Upper lobe of right lung (tissue), 1 donor: ENCODE measurements at places on chromosomes 1 and 21. TPM values are rescaled to one million over a fixed set of nuclear protein-coding genes. Genes with fewer than 3 reads are reported as not detected.

The MPL gene
- total RNA-seq = 0.61 TPM

The RHD gene
- total RNA-seq = not detected

DNA sequence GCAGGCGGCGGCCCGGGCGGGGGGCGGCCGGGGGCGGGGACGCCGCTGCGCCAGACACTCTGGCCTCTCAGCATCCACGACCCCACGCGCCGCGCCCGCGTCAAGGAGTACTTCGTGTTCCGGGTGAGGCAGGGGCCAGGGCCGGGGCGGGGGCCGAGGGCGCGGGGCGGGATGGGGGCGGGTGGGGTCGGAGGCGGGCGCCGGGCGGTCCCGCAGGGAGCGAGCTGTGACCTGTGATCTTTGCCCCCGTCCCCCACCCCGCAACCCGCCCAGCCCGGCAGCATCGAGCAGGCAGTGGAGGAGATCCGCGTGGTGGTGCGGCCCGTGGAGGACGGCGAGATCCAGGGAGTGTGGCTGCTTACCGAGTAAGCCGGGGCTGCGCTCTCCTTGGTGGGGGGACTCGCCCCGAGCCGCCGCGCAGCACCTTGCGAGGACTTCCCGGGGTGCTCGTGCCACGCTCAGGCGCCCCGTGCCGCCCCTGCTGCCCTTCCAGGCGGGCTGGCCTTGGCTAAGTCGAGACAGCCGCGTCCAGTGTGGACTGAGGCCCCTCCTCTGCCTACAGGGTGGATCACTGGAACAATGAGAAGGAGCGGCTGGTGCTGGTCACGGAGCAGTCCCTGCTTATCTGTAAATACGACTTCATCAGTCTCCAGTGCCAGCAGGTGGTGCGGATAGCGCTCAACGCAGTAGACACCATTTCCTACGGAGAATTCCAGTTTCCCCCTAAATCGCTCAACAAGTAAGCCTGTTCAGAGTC, 514 bp downstream of the TPRG1L start:
- peaks cover 18% of the 10 kb centered on the region for H3K4me1 ChIP-seq
- peak overlapping the region; percentile 99 for H3K4me3 ChIP-seq
- DNase-seq = no peak
- H3K27ac ChIP-seq = peak overlapping the region; percentile 78

GRCh38 chr1:204483791-204484190, 10.8 kb downstream of the PIK3C2B start:
- no peak for DNase-seq
- no peaks in the 10 kb centered on the region for H3K27me3 ChIP-seq
- no peaks in the 10 kb centered on the region for H3K36me3 ChIP-seq
- H3K4me1 ChIP-seq = peaks cover 45% of the 10 kb centered on the region
- H3K27ac ChIP-seq = no peak overlapping the region
- no peak overlapping the region for H3K4me3 ChIP-seq

The SPATC1L gene
- 4.7 TPM for total RNA-seq

DNA sequence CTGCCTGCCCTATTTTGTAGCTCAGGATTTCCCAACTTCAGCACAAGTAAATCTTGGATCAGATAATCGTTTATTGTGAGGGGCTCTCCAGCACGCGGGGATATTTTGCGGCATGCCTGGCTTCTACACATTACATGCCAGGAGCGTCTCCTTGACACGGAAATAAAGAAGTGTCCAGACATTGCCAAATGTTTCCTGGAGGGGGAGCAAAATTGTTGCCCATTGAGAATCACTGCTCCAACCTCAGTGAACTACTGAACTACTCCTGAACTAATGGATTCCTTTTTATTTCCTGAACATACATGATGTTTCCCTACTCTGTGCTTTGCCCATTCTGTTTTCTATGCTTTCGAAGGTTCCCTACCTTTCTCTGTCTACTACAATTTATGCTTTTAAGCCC, 1359.1 kb upstream of the ADGRL2 start:
- no peak overlapping the region for H3K4me3 ChIP-seq
- no peaks in the 10 kb centered on the region for H3K36me3 ChIP-seq
- no peak overlapping the region for H3K27ac ChIP-seq
- no peaks in the 10 kb centered on the region for H3K4me1 ChIP-seq
- no peaks in the 10 kb centered on the region for H3K27me3 ChIP-seq
- no peak for DNase-seq

DNA sequence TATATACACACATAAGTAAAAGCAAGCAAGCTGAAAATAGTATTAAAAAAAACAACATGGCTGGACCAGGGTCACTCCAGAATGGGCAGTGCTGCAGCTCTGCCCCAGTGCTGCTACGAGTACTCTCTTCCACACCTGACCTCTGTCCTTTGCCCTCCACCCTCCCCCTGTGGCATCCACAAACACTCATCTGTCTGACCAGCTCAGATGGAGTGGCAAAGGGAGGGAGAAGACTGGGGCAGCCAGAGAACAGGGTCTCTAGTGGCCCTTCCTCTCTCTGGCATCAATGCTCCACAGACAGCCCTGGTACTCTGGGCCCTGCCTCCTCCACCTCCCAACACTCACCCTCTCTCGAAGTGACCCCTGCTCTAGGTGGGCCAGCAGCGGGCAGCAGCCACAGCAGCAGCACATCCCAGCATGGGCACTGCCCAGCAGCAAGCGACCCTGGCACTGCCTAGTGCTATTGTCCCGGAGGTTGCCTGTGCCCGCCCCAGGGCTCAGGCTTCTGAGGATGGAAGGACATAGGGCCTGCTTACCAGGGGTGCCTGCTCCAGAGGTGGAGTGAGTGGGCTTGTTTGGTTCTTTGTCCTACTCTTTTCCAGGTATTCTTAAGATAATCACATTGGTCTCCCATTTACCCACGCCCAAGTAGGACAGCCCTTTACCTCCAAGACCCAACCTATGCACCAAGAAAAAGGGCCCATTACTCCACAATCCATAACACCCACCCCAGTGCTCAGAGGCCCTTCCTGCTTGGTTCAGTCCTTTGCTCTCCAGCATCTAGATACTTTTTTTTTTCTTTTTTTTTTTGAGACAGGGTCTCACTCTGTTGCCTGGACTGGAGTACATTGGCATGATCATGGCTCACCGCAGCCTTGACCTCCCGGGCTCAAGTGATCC, 6.2 kb downstream of the ARHGEF2 start:
- H3K4me1 ChIP-seq = peaks cover 93% of the 10 kb centered on the region
- H3K27me3 ChIP-seq = no peaks in the 10 kb centered on the region
- H3K4me3 ChIP-seq = no peak overlapping the region
- no peak for DNase-seq
- peak overlapping the region; percentile 55 for H3K27ac ChIP-seq

- no peak overlapping the region for H3K27ac ChIP-seq
- no peaks in the 10 kb centered on the region for H3K27me3 ChIP-seq
- peaks cover 7% of the 10 kb centered on the region for H3K4me1 ChIP-seq
- H3K4me3 ChIP-seq = no peak overlapping the region
- no peak for DNase-seq
- H3K36me3 ChIP-seq = no peaks in the 10 kb centered on the region
Measured at GRCh38 chr1:167488786-167489185, 29.5 kb downstream of the CD247 start.

The CELA2A gene
- not detected for total RNA-seq

The CGN gene
- 62.5 TPM for total RNA-seq

DNA sequence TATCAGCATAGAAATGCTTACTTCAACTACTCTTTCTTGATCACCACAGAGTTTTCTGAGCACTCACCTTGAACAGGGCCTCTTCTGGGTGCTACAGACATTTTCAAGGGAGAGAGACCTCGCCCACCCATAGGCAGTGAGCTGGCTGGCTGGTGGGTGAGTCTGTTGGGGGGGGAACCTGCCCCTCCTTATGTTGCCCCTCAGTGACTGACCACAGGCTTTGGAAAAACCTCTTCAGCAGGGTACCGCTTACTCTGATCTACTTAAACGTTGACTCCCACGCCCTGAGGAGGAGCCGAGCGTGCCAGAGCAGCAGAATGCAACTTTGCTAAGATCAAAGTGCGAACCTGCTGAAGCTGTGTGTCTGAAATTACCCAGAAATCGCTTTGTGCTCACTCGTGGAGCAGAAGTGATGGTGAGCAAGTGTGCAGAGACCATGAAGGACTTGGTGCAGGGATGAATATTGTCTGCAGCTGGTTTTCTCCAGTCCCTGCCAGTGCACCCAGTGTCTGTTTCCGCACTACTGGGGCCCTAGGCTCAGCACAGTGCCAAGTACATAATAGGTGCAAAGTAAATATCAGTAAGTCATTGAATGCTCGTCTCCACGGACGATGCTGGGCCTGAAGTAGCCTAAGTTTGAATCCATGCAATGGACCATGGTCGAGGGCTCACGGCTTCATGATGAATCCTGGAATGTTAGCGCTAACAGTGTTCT, 158.7 kb upstream of the IRF2BP2 start:
- no peak for DNase-seq
- H3K36me3 ChIP-seq = no peaks in the 10 kb centered on the region
- no peak overlapping the region for H3K4me3 ChIP-seq
- H3K4me1 ChIP-seq = peaks cover 14% of the 10 kb centered on the region
- H3K27me3 ChIP-seq = no peaks in the 10 kb centered on the region

DNA sequence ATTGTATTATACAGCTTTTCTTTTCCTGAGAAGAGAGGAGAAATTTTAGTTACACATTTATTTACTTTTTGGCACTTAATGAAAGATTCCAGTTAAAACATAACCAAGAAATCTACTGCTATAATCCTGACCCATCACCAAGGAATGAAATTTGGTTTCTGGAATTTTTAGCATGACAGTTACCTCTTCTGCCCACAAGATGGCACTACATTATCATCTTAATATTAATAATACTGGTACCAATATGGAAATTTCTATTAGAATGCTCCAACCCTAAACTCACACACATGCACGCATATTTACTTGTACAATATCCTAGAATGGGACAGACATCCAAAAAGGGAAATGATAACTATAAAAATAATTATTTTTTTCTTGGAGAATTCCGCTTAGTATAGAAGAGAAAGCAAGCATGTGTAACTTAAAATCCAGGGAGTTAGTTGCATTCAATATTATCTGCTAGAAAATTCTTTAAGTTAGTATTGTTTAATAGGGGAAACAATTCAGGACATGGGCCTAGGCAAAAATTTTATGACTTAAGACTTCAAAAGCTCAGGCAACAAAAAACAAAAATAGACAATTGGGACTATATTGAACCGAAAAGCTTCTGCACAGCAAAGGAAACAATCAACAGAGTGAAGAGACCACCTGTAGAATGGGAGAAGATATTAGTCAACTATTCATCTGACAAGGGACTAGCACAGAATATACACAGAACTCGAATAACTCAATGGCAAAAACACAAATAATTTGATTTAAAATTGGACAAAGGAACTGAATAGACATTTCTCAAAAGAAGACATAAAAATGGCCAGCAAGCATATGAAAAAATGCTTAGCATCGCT, 37.4 kb downstream of the MAP3K21 start:
- no peaks in the 10 kb centered on the region for H3K27me3 ChIP-seq
- H3K4me3 ChIP-seq = no peak overlapping the region
- H3K4me1 ChIP-seq = no peaks in the 10 kb centered on the region
- DNase-seq = no peak

The PTGS2 gene
- 30.4 TPM for total RNA-seq

- peaks cover 8% of the 10 kb centered on the region for H3K4me1 ChIP-seq
- no peak overlapping the region for H3K27ac ChIP-seq
- H3K27me3 ChIP-seq = no peaks in the 10 kb centered on the region
Measured at GRCh38 chr1:98384461-98385141, 276.9 kb upstream of the SNX7 start.

GRCh38 chr1:161374373-161374772, 6.7 kb upstream of the CFAP126 start:
- no peak overlapping the region for H3K4me3 ChIP-seq
- no peaks in the 10 kb centered on the region for H3K27me3 ChIP-seq
- no peak for DNase-seq

GRCh38 chr1:4701276-4701675, 46.9 kb downstream of the AJAP1 start:
- no peaks in the 10 kb centered on the region for H3K36me3 ChIP-seq
- no peak for DNase-seq
- no peak overlapping the region for H3K27ac ChIP-seq
- H3K4me3 ChIP-seq = no peak overlapping the region
- no peaks in the 10 kb centered on the region for H3K4me1 ChIP-seq

The AMY2A gene
- not detected for total RNA-seq

The SPRR2F gene
- total RNA-seq = not detected

- H3K27ac ChIP-seq = peak overlapping the region; percentile 3
- peaks cover 17% of the 10 kb centered on the region for H3K4me1 ChIP-seq
- peaks cover 79% of the 10 kb centered on the region for H3K36me3 ChIP-seq
Measured at GRCh38 chr21:33418691-33419090, 15.5 kb downstream of the IFNGR2 start.

DNA sequence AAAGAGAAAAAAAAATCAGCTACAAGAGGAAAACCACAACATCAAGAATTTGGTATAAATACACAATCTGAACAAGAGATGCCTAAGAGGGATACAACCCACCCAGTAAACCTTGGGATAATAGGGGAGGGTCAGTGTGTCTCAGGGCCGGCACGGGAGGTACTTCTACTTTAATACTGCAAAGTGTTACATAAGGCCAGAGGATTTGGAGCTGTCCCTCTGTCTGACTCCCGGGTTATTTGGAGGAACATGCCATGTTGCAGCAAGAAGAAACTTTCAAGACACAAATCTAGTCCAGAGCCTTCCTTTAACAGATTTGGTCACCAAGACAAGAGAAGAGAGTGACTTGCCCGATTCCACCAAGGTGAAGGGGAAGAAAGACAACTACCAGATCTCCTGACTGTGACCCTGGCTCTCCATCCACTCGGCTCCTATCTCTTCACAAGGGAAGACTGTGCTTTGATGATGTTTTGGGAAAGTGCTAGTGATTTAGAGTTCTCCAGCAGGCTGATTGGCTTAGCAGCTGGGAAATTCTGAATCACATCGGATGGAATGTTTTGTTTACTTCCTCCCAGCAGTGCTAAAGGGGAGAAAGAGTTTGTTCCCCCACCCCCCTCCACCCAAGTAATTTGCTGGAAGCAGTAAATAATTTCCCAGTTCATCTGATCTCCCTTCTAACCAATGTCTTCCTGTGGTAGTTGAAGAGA, 29.3 kb downstream of the SGIP1 start:
- no peaks in the 10 kb centered on the region for H3K36me3 ChIP-seq
- no peaks in the 10 kb centered on the region for H3K27me3 ChIP-seq

GRCh38 chr21:46386734-46387088, 62.8 kb downstream of the PCNT start:
- H3K27me3 ChIP-seq = no peaks in the 10 kb centered on the region
- DNase-seq = no peak
- no peaks in the 10 kb centered on the region for H3K4me1 ChIP-seq

The PFKFB2 gene
- total RNA-seq = 49.9 TPM

- no peak overlapping the region for H3K4me3 ChIP-seq
- H3K27me3 ChIP-seq = no peaks in the 10 kb centered on the region
- no peaks in the 10 kb centered on the region for H3K36me3 ChIP-seq
- no peak for DNase-seq
- H3K4me1 ChIP-seq = peaks cover 39% of the 10 kb centered on the region
Measured at GRCh38 chr1:207872621-207873020, 38.3 kb downstream of the CD34 start.

GRCh38 chr1:156143765-156144489, 9.5 kb upstream of the SEMA4A start:
- H3K36me3 ChIP-seq = peaks cover 17% of the 10 kb centered on the region
- DNase-seq = no peak
- H3K4me1 ChIP-seq = peaks cover 33% of the 10 kb centered on the region
- no peaks in the 10 kb centered on the region for H3K27me3 ChIP-seq

The NHLH2 gene
- 0.32 TPM for total RNA-seq

The IQCC gene
- total RNA-seq = 1.2 TPM
